ENCODE measurements at places on chromosomes 4 and X.

DNA sequence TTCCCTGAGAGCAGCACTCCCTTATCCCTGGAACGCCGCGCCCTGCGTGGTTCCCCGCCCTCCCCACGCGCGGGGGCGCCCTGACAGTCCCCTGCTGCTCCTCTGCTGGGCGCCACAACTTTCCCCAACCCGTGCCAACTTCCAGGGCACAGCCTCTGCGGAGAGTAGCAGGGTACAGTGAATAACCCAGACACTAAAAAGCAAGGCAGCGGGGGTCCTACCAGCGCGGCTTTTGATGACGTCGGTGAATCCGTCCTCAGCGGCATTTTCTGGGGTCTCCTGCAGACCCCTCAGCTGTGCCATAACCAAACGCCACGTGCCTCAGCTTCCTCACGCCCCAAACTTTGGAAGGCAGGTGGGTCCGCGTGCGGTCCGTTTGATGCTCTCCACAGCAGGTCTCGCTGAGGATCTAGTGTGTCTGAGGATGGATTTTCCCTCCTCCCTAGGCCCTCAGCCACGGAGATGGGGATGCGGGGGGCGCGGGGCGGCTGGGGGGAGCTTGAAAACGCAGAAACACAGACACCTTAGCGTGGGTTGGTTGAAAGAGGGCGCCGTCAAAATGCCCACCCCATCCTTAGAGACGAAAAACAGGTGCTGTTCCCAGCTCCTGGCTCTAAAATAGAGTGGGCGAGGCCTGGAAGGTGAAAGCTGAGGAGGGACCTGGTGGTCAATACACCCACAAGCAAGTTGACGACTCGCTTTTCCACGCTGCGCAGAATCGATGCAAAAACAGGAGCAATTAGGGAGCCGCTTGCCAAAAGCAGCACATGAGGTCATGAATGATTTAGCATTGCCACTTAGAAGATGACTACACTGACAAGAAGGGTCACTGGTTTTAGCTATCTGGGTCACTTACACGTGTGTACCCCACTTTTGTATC, 405.6 kb downstream of the FAM47A start:
- DNase-seq: no peak

DNA sequence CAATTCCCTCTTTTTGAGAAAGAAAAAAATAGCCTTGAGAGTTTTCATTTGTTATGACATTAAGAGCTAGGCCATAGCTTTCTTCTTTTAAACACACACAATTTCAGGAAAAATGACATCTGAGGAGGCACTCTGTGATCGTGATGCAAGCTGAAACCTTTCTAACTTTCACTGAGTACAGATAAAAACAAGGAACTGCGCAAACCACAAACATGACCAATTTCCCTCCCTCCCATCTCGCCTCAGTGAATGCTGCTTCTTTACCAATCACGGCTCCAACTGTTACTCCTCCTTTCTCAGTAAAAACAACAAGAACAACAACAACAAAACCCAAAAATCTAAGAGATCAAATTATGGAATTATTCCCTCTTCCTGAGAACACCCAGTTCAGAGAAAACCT, 626.8 kb downstream of the TLL1 start:
- DNase-seq: peak; percentile 2

DNA sequence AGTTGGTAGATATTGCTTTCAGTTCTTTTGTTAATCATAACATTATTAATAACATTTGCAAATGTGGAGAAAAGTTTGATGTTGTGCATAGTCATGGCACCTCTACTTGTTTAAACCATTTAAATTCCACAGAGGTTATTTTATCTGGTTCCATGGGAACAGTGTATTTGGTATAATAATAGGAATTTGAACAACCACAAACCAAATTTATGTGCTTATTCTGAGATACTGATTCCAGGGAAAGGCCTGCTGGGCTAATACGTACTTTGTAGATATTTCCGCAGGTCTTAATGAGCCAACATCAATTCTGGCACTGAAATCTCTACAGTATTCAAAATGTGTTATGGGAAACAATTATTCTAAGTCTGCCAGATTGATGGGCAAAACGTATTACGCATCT, 319.0 kb downstream of the DKK2 start:
- no peak for DNase-seq

GRCh38 chrX:38891641-38892413, 90.6 kb downstream of the MID1IP1 start:
- DNase-seq: no peak

- peak; percentile 68 for DNase-seq
Measured at GRCh38 chrX:42967681-42968300, 189.8 kb upstream of the PPP1R2C start.

DNA sequence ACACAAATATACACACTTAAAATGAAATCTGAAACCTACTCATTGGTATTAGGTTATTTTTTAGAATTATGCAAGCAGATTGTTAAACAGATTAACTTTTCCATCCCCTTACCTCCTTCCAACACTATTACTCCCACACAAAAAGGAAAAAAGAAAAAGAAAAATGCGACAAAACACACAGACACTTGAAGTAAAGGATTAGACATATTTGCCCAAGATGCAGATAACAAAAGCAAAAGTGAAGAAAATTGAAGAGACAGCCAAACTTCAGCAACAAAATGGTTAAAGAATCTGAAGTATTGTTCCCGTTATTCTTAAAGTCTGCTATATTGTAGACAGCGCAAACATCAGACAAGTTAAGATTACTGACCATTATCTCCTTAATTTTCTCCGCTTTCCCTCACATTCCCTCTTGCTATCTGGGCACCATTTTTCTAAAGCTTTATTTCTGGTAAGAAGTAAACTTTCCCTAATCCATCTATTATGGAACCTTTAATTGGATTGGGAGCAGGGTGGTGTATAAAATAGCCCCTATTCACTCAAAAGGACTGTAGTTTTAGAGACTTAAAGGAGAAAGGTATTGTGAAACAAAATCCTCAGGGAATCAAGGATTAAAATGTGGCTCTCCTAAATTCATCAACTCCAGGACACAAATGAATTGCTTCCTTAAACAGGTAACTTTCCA, 34.7 kb upstream of the MAB21L2 start:
- no peak for DNase-seq

GRCh38 chr4:184664445-184665210, 15.1 kb downstream of the PRIMPOL start:
- peak; percentile 34 for DNase-seq

DNA sequence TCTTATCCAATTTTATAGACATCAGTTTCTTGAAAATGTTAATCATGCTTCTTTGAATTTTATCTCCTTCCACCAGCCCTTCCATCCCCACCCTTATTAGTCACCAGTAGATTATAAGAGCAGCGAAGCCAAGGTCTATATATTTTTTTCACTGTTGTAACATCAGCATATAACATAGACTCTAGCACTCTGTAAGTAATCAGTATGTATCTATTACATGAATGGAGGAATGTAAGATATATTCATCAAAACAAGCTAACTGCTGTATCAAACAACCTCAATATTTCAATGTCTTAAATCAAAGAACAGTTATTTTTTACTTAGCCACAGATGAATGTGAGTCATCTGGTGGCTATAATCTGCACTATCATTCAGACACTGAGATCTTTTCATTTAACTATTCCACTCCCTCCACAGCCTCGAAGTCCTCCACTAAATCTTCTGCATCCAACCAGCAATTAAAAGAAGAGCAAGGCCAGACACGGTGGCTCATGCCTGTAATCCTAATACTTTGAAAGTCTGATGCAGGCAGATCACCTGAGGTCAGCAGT, 178.9 kb downstream of the CENPC start:
- DNase-seq: no peak

All from inflammatory macrophage treated with lipopolysaccharide for 4 hours (primary cell).